ENCODE measurements at places on chromosomes 13 and 19. TPM values are rescaled to one million over a fixed set of nuclear protein-coding genes. Genes with fewer than 3 reads are reported as not detected.
A peak's percentile ranks its signal among the peaks of the same experiment; 100 is the strongest.

GRCh38 chr13:78662467-78662866, 3.5 kb upstream of the OBI1 start:
- DNase-seq = no peak

- DNase-seq = no peak
Observed at GRCh38 chr19:46036744-46037128, 4.1 kb downstream of the IGFL4 start.

DNA sequence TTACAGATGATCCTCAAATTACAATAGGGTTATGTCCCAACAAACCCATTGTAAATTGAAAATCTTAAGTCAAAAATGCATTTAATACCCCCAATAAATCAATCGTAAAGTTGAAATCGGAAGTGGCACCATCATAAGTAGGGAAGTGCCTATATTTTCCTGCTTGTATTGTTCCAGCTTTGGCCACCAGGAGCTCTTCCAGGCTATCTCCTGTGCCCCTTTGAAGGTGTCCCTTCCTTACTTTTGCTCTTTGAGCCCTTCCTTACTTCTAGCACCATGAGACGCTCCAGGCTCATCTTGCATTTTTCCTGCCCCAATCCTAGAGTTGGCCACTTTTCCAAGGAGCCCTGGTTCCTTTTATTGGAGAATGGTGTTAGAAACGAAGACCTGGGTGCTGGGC, 163.0 kb upstream of the TSC22D1 start:
- DNase-seq = no peak

DNA sequence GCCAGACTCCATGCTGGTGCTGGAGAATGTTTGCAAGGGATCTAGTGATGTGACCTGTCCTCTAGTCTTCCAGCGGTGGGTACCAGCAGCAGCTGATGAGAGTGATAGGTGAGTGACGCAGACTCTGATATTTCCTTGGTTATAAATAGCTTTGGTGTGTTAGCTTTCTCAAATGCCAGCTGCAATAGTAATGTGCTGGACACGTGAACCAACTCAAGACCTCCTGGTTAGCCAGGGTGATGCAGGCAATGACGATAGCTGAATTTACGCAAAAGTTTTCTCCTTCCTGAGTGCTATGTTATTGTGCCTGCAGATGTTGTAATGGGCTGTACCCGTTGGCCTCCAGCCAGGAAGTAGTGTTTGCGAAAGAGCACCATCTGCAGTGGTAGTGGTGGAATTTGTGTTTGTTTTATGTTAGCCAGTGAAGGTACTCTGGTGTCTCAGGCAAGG, 129.5 kb downstream of the CYSLTR2 start:
- DNase-seq = peak; percentile 1

DNA sequence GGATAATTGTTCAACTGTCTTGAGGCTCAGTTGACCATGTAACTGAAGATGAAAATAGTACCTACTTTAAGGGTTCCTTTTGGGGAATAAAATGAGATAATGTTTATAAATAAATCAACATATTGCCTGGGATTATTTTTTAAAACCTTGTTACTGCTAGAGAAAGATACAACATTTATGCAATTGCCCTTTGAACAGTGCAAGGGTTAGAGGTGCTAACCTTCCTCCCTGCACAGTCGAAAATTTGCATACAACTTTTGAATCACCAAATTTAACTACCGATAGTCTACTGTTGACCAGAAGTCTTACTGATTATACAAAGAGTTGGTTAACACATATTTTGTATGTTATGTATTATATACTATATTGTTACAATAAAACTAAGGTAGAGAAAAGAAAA, 750.0 kb downstream of the EFNB2 start:
- DNase-seq = no peak

DNA sequence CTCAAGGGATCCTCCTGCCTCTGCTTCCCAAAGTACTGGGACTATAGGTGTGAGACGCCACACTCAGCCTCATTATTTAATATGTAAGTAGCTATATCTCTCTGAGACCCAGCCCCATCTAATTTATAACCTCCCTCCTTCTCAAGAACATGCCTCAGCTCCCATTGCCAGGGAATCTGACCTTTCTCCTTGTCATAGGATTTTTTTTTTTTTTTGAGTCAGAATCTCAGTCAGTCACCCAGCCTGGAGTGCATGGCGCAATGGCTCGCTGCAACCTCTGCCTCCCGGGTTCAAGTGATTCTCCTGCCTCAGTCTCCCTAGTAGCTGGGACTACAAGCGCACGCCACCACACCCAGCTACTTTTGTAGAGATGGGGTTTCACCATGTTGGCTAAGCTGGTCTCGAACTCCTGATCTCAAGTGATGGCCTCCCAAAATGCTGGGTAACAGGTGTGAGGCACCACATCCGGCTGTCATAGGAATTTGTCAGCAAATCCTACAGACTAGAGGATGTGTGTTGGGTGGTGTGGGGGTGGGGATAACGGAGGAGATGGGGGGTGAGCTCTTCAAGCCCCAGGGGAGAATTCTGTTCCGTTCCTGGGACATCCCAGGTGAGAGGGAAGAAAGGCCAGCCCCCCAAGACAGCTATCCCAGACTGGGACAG, 5.1 kb upstream of the EPS8L1 start:
- DNase-seq = no peak

DNA sequence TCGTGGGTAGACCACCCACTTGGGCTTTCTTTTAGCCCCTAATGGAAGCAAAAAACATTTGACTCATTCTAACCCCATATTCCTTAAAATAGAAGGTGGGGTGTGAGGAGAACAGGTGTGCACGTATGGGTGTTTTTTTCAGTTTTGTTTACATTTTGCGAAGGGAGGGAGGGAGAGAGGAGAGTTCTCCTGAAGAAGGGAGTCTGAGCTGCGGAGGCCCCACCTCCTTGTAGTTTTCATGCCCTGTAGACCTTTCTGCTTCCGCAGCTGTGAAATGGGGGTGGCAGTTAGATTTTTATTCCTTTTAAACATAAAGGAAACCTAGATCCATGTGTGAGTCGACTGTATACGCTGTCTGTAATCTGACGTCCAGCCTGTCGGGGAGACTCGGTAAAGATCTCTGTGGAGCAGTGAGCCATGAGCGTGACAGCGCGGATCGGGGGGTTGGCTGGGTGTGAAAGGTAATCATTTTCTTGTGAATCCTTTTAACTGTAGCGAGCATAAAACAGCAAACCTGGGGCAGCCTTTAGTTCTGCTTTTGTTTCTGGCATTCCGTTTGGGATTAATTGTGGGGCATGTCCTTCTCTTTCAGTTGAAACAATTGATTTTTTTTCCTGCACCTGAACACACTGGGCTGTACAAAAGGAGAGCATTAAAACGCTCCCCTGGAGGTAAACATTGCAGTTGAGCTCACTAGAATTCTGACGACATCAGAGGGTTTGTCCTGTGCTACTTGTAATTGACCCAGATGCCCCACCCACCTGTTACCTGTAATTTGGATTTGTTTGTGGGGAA, 2.3 kb downstream of the UPF1 start:
- DNase-seq = no peak

DNA sequence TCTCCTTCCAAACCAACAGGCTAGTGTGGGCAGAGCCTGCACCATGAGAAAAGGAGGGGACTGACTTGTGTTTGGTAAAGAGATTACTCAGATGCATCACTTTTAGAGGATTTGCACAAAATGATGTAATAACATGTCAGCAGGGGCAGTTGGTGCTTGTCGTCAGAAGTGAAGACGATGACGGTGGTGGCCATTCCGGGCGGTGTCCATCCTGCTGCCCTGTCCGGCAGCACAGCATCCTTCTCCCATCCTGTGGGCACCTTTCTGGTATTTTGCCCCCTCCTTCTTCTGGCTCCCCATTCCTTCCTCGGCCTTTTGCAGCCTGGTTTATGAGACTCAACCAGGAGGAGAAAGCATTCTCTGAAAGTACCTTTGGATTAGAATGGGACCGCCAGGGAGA, 160.1 kb downstream of the TEX29 start:
- no peak for DNase-seq

GRCh38 chr19:36849701-36850558, 746 bp upstream of the ZNF345 start:
- peak; percentile 83 for DNase-seq

GRCh38 chr13:52127378-52127777, 1.5 kb downstream of the NEK5 start:
- DNase-seq = no peak

GRCh38 chr13:113579686-113580085, 4.9 kb upstream of the TFDP1 start:
- no peak for DNase-seq

DNA sequence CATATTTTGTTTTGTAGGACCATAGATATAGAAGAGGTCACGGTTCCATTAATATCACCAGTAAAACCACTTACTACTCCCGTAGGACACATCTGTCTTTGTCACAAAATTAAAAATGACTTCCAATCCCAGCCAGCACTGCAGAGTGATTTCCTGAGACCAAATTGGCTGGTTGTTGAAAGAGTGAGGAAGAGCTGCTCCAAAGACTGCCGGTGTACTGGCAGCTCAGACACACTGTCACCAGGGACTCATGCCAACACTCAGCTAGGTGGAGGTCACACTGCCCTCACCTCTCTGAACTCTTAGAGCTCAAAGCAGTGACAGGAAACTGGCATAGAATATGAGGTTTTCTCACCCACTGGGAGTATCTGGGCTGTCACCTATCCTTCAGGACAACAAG, 52.1 kb downstream of the FLT1 start:
- no peak for DNase-seq

DNA sequence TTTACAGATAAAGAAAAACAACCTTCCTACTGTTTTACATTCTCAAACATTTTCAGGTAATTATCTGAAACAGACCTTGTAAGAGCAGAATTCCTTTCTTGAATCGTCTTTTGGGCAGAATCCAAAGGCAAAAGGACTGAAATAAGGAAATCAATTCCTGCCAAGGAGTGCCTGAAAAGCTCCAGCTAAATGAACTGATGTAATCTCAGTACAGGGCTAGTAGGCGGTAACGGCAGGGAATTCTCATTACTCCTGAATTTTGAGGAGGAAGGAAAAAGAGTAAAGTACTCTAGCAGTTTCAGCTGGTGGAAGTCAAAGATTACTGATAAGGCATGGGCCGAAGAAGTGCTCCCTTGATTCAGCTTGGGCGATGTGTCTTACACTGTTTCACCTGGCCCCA, 168.4 kb downstream of the PCDH9 start:
- DNase-seq = no peak

DNA sequence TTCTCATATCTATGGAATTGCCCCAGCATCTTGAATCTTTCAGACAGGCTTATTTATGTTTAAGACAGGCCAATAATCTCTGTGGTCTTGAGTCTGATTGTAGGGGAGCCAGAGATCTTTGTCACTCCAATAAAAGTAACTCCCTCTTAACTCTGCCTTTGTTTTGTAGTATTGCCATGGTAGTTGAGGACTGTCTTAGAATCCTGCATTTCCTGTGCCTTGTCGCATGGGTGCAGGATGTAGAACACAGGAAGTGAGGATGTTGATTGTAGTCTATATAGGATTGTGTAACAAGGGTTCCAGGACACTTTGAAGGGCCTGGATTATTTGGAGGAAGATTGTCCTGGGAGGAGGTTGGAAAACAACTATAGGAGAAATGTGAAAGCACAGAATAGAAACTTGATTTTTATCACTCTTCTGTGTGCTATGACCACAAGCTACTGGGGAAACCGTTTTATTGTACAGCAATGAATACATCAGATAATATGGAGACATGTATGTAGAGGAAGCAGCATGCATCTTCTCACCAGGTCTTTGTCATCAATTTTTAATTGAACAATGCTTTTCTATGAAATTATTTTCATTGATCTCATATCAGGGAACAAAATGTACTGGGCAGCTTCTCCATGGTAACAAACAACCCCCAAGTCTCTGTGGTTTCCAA, 411.7 kb downstream of the FGF9 start:
- DNase-seq = no peak

SYNE4 gene
- total RNA-seq = under 0.01 TPM

RYR1 gene
- 0.26 TPM for total RNA-seq

PLIN5 gene
- 0.32 TPM for total RNA-seq

ZNF829 gene
- total RNA-seq = 2.5 TPM

LILRB1 gene
- not detected for total RNA-seq

ANGPTL8 gene
- not detected for total RNA-seq

OLFM2 gene
- 0.71 TPM for total RNA-seq
